Astrocyte of the spinal cord (primary cell): ENCODE measurements at places on chromosomes 11 and 22.

DNA sequence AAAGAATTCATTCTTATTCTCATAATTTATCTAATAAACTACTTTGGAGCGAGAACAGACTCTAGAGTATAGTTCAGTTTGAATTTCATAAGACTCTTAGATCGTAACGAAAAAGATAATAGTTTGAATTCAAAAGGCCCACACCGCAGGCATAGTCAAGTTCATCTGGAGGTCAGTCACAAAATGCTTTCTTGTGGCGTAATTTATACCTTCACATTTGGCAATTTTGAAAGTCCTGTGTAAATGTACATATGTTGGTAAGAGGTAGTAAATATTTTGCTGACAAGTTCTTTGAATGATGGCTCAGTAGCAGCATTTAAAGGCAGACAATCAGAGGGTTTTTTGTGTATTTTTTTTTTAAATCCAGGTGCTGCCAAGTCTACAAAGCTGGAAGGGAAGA, 88.1 kb downstream of the TEAD1 start:
- no peak for DNase-seq

DNA sequence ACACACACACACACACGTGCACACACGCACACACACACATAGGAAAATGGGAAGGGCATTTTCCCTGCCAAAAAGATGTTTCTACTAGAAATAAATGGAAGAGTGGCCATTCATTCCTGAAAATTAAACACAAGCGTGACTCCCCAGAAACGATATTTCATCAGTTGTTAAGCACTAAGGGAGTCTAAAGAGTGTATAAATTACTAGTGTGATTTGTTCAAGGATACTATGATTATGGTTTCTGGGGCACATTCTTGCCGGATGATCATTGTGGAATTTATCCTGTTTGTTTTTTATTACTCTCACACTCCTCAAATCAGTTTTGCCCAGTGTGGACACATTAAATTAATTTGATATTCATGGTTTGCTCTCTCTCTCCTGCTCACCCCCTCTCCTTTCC, 16.4 kb upstream of the AMOTL1 start:
- DNase-seq: no peak

DNA sequence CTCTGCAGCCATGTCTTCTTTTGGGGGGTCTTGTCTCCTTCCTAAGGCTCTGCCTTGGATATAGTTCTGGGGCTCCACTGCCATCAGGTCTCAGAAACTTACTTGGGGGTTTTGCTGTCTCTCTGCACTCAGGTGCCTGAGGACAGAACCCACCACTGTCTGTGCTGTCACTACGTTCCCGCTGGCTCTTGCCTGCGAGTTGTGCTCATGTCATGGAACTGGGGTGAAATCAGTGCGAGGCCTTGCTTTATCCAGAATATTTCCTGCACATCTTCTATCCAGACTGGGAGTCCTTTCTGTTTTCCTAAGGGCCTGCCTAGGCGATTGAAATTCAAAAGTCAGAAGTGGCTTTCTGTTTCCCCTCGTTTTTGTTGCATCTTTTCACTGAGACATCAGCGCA, 6.6 kb upstream of the USP2 start:
- no peak for DNase-seq

DNA sequence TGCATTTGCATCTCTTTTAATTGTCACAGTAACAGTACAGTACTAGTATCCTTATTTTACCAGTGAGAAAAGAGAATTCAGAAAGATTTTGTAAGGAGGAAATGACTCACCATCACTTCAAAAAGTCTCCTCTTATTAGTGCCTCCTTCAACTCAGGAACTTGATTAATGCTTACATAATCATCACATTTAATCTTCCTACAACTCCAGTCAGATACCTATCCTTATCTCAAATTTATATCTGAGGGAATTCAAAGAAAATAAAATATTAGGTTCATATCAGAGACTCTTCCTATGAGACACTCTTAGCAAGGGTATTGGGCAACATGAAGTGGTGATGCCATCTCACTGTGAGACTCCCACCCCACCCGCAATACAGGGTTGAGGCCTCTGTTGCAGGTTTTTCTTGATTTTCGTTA, 26.1 kb upstream of the CTSC start:
- peak; percentile 22 for DNase-seq

GRCh38 chr22:45889093-45889538, 87.8 kb downstream of the WNT7B start:
- no peak for DNase-seq

DNA sequence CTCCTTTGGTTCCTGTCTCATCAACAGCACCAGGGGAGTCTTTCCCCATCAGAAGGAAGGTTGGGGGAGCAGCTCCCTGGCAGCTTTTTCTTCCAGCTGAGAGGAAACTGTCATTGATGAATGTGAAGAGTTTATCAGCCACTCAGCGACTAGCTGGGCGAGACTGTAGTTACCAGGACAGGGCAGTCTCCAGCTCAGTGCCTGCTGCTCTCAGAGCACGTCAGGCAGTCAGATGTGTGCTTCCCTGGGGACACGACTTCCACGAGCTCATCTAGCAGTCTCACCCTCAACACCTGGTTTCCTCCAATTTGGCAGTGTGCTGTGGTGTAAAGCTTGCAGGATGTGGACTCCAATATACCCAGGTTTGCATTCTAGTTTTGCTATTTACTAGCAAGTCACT, 12.5 kb upstream of the C1QTNF4 start:
- DNase-seq: peak; percentile 19

GRCh38 chr11:11349106-11349825, 3.8 kb downstream of the CSNK2A3 start:
- no peak for DNase-seq

- DNase-seq: no peak
Measured at GRCh38 chr11:19499999-19500398, 212.6 kb upstream of the NAV2 start.

GRCh38 chr11:102553835-102554282, 23.3 kb upstream of the MMP7 start:
- DNase-seq: no peak

- peak; percentile 94 for DNase-seq
Measured at GRCh38 chr11:4891996-4892640, 10.4 kb downstream of the OR51T1 start.

GRCh38 chr11:134398644-134399292, 13.3 kb downstream of the B3GAT1 start:
- no peak for DNase-seq

- DNase-seq: no peak
Measured at GRCh38 chr11:86933891-86934581, 21.2 kb downstream of the FZD4 start.

GRCh38 chr11:27150098-27150497, 109.5 kb downstream of the BBOX1 start:
- no peak for DNase-seq

DNA sequence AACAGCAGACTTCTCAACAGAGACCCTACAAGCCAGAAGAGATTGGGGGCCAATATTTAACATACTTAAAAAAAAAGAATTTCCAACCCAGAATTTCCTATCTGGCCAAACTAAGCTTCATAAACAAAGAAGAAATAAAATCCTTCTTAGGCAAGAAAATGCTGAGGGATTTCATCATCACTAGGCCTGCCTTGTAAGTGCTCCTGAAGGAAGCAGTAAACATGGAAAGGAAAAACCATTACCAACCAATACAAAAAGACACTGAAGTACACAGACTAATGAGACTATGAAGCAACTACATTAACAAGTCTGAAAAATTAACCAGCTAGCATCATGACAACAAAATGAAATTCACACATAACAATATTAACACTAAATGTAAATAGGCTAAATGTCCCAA, 947.9 kb upstream of the CHORDC1 start:
- DNase-seq: no peak

DNA sequence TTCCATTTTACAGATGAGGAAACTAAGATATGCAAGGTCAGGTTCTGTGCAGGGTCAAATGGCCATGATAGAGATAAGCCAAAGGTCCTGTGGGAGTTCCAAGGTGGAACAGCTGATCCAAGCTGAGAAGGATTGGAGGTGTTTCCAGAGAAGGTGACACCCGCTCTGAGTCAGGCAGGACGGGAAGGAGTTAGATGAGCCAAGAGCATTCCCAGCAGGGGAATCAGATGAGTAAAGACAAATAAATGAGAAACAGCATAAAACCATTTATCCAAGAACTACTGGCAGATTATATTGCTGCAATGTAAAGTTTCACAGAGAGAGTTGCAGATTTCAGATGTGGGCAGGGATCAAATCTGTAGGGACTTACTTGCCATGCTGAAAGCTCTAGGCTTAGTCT, 18.9 kb upstream of the HEPHL1 start:
- peak; percentile 61 for DNase-seq

DNA sequence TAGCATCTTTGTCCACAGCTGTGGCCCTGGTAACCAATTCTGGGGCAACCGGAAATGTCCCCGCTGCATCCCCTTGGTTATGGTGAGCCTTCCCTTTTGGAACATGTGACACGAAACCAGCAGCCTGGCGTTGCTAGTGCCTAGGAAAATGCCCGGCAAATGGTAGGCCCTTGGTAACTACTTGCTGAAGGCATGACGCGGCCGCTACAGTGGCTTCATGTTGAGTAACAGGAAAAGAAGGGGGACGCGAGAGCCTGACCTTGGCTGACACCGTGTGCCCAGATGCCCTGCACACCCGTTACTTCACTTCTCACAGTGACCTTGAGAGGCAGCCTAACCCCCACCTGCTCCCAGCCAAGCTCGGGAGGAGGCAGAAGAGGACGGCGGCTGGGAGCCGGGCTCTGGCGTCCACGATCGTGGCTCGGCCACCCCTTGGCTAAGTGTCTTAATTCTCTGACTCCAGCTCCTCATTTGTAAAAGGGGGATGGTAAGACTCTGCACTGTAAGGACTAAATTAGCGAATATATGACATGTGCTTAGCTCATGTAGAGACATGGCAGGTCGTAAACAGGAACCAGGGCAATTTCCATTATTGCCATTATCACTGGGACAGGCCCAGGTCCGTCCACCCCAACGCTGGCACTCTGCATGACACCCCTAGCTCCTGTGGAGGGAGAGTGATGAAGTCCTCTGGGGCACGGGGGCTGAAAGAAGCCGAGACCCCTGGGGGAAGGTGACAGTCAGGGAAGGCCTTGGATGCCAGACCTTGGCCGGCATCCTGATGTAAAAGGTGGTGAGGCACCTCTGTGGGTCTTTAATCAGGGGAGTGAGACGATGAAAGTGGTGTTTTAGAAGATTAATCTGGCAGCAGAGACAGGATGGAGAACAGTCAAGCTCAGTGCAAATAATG, 18.9 kb downstream of the IFT27 start:
- DNase-seq: no peak

- no peak for DNase-seq
Measured at GRCh38 chr22:20613301-20613700, 105.9 kb downstream of the MED15 start.

DNA sequence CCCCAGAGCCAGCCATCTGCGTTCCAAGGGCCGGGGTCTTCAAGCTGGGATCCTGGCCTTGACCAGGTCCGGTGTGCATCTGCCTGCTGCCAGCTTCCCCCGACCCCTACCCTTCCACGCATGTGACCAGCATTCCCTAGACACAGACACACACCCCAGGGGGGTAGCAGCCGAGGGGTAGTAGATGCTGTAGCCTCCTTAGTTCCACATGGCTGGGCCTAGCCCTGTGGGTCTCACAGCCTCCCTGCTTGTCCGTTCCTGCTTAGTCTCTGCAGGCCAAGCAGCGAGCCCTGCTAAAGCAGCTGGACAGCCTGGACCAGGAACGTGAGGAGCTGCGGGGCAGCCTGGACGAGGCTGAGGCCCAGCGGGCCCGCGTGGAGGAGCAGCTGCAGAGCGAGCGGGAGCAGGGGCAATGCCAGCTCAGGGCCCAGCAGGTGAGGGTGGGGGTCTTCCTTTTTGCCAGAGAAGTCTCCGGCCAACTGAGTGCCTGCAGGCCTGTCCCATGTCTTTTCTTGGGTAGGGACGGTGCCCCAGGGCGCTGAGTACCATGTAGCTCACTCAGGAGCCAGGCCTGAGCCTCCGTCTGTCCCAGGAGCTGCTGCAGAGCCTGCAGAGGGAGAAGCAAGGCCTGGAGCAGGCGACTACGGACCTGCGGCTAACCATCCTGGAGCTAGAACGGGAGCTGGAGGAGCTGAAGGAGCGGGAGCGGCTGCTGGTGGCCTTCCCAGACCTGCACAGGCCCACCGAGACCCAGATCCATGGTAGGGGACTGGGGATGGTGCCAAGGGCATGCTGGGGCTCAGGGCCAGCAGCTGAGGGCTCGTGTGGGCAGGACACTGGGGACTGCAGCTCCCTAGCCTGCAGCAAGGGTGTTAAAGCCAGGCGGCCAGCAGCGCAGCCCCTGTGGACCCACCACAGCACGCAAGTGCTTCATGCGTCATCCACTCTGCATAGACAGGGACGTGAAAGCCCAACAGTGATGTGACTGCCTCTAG, 13.6 kb downstream of the RNF215 start:
- no peak for DNase-seq

DNA sequence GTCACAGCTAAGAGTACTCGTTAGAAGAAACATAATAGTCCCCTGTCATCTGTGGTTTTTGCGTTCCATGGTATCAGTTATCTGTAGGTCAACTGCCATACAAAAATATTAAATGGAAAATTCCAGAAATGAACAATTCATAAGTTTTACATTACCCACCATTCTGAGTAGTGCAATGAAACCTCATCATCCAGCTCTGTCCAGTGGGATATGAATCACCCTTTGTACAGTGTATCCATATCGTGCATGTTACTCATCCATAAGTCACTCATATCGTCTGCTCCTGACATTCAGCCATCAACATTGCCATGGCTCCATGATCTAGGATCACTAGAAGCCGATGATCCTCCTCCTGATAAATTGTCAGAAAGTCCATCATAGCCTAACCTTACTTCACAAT, 174.9 kb upstream of the C11orf87 start:
- DNase-seq: peak; percentile 16

GRCh38 chr11:61588728-61589191, 7.9 kb upstream of the SYT7 start:
- no peak for DNase-seq

GRCh38 chr11:22554221-22554620, 71.4 kb downstream of the FANCF start:
- DNase-seq: no peak
